MG63 (cell line): ENCODE measurements at places on chromosomes 6 and 20. TPM values are rescaled to one million over a fixed set of nuclear protein-coding genes. Genes with fewer than 3 reads are reported as not detected.

DNA sequence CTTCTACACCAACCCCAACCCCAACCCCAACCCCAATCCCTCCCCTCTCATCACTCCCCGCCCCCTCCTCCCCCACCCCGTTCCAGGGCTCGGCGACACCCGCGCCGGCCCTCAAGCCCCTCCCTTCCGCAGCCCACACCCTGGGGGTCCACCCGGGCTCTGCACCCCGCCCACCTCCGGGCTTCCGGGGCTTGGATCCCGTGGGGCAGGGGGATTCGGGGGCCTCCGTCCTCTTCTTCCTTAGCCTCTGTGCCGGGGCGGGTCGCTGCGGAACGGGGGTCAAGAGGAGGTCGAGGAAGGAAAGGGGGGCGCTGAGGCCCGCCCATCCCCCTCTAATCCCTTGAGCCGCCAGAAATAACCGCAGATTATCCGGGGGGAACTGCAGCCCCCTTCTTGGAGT, 690 bp downstream of the TULP1 start:
- DNase-seq: no peak

DNA sequence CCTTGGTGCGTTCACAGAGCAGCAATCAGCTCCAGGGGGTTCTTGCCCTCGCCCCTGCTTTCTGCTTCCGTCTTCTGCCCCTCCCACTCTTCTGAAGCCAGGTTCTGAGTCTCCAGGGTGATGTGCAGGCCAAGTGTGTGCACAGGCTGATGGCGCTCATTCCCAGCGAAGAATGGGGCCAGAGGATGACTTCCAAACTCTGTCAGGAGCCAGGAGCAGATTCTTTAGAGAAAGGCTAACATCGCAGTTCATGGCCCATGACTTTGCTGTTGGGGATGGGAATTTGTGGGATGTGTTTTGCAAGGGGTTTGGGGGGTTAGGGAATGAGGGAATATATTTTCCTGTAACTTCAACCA, 56.1 kb upstream of the CCN6 start:
- no peak for DNase-seq

GRCh38 chr6:168581236-168581635, 140.3 kb downstream of the SMOC2 start:
- no peak for DNase-seq

DNA sequence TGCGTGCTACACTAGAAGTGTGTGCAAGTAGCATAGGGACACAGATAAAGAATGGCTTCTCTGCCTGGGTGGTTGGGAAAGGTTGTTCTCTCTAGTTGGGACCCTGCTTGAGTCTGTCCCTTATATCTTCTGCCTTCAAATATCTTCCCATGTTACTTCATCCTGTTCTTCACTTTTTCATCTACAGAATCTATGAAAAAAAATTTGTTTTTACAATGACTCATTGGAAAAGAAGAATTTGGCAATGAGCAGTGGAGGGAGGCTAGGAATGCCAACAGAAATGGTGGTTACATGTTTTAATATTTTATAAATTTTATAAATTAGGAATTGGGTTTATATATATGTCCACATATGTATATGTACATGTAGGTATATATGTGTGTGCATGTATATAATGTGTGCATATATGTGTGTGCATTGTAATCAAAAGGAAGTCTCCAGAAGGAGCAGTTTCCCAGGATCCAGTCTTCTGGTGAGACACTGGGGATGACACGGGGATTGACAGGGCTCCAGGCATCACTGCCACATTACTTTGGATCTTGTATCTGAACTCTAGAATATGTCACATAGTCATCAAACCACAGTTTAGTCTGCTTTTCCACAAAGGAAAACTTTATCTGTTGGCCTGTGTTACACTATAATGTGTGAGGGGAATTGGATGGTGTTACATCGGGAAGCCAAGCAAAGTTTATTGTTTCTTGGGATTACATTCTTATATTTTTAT, 75.3 kb upstream of the RIPOR2 start:
- DNase-seq: peak; percentile 43

- no peak for DNase-seq
These were observed 40.2 kb downstream of the PIGU start for GRCh38 chr20:34636648-34637047.

Gene HCK
- total RNA-seq: not detected in 2 replicates
